ENCODE measurements at places on chromosomes 2 and 18. TPM values are rescaled to one million over a fixed set of nuclear protein-coding genes. Genes with fewer than 3 reads are reported as not detected.

Gene OSR1
- 0.51 TPM for total RNA-seq

GRCh38 chr2:60478660-60479059 is 74.8 kb downstream of the BCL11A start:
- no peaks in the 10 kb centered on the region for H3K27me3 ChIP-seq
- H3K36me3 ChIP-seq: no peaks in the 10 kb centered on the region
- no peak for DNase-seq
- no peak overlapping the region for H3K4me3 ChIP-seq
- H3K27ac ChIP-seq: no peak overlapping the region

DNA sequence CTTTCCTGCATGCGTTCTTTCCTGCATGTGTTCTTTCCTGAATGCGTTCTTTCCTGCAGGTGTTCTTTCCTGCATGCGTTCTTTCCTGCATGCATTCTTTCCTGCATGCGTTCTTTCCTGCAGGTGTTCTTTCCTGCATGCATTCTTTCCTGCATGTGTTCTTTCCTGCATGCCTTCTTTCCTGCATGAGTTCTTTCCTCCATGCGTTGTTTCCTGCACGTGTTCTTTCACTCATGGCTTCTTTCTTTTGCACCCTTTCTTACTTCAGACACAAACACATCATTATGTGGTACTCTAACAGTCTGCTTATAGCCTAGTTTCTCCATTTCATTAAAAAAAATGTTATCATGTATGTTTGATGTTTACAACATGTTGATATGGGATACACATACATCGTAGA is 261.6 kb upstream of the PXDN start:
- no peak for DNase-seq
- no peaks in the 10 kb centered on the region for H3K27me3 ChIP-seq
- H3K4me1 ChIP-seq: no peaks in the 10 kb centered on the region

DNA sequence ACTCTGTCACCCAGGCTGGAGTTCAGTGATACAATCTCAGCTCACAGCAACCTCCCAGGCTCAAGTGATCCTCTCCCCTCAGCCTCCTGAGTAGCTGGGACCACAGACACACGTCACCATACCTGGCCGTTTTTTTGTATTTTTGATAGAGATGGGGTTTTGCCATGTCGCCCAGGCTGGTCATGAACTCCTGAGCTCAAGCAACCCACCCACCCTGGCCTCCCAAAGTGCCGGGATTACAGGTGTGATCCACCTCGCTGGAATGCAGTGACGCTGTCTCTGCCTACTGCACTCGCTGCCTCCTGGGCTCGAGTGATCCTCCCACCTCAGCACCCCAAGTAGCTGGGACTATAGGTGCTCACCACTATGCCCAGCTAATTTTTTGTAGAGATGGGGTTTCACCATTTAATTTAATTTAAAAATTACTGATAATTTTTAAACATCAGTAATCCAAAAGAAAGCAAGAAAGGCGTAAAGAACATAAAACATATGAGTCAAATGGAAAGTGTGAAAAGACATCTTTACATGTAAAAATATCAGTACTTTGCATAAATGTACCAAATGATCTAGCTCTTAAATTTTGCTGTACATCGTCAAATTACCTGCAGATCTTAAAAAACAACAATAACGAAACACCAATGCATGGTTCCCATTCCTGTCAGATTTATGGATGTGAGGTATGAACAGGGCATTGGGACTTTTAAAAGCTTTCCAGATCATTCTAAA is 2.8 kb upstream of the ZNF236 start:
- no peaks in the 10 kb centered on the region for H3K36me3 ChIP-seq
- no peak overlapping the region for H3K4me3 ChIP-seq
- H3K27ac ChIP-seq: no peak overlapping the region
- no peak for DNase-seq
- no peaks in the 10 kb centered on the region for H3K27me3 ChIP-seq

Gene GPR45
- total RNA-seq: not detected

- H3K27me3 ChIP-seq: no peaks in the 10 kb centered on the region
- no peaks in the 10 kb centered on the region for H3K4me1 ChIP-seq
- H3K27ac ChIP-seq: no peak overlapping the region
- no peak for DNase-seq
- no peaks in the 10 kb centered on the region for H3K36me3 ChIP-seq
Measured at GRCh38 chr2:32865399-32866068, 81.2 kb upstream of the LTBP1 start.

DNA sequence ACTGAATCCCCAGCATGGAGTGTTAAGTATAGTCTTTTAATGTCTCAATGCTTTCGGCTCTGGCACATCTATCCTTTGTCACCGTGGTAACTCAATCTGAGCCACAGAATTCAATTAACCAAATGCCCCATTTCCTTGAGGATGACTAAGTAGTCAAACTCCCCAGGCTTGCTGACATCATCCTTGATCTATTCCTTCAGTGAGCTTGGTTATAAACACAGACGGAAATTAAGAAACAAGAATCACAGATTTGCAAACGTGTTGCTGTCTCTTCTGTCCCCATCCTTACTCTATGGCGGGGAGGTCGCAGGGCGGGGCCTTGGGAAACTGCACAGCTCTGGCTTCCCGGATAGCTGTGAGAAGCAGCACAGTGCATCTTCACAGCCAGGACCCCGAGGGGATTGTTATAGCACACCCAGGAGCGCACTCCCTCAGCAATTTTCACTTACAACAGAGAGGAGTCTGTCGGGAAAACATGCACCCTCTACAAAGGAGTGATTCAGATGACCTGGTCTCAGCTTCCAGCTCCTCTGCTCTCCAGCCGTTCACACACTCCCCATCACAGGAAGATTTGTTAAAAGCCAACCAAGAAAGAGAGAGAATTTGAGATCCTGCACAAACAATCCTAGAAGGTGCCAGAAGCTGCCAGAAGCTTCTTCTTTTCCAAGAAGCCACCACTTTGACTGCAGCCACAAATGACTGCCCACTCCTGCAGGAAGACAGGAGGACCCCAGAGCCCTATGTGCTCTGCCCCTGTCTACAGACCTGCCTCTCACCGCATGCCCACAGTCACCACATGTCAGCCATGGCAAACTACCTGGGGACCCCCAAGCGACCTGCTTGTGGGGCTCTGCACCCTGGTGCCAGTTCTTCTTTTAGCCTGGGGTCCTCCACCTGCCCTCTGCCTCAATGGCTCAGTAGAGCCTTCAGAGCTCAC is 44.9 kb upstream of the YWHAQ start:
- H3K4me1 ChIP-seq: no peaks in the 10 kb centered on the region
- no peaks in the 10 kb centered on the region for H3K27me3 ChIP-seq
- no peak overlapping the region for H3K4me3 ChIP-seq
- H3K36me3 ChIP-seq: no peaks in the 10 kb centered on the region
- H3K27ac ChIP-seq: no peak overlapping the region
- DNase-seq: no peak

Data from right lobe of liver (tissue), 6 donors.